ENCODE measurements at places on chromosomes 11 and 22.

- H3K4me3 ChIP-seq = peak overlapping the region; percentile 78
- no peaks in the 10 kb centered on the region for H3K27me3 ChIP-seq
- peaks cover 1% of the 10 kb centered on the region for H3K36me3 ChIP-seq
- DNase-seq = no peak
- peak overlapping the region; percentile 94 for H3K27ac ChIP-seq
Measured at GRCh38 chr22:39091126-39092081, 5.6 kb upstream of the APOBEC3H start.

GRCh38 chr11:73538381-73538872, 59.5 kb downstream of the FAM168A start:
- no peak overlapping the region for H3K4me3 ChIP-seq
- DNase-seq = peak; percentile 7
- H3K27ac ChIP-seq = peak overlapping the region; percentile 47
- no peaks in the 10 kb centered on the region for H3K27me3 ChIP-seq
- peaks cover 36% of the 10 kb centered on the region for H3K4me1 ChIP-seq

- H3K27me3 ChIP-seq = no peaks in the 10 kb centered on the region
- no peak overlapping the region for H3K4me3 ChIP-seq
- no peak for DNase-seq
- no peaks in the 10 kb centered on the region for H3K36me3 ChIP-seq
- H3K4me1 ChIP-seq = peaks cover 17% of the 10 kb centered on the region
- no peak overlapping the region for H3K27ac ChIP-seq
Measured at GRCh38 chr11:16902781-16903378, 111.3 kb downstream of the PLEKHA7 start.

DNA sequence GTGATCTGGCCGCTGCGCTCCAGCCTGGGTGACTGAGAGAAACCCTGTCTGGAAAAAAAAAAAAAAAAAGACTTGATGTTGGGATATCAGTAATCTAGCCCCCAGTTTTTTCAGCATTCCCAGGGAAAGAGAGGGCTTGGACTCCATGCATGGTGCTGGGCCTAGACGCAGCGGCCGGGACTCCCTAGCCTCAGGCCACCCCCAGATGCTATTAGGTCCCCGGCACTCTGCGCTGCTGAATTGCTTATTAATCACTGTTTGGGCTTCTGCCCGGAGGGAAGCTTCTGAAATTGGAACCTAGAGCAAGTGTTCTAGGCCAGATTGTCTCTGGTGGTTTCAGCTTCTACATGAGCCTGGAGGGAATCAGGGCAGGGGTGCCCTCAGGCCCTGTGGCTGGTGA, 39.0 kb downstream of the SLCO2B1 start:
- no peak overlapping the region for H3K4me3 ChIP-seq
- no peaks in the 10 kb centered on the region for H3K27me3 ChIP-seq
- no peaks in the 10 kb centered on the region for H3K4me1 ChIP-seq
- no peak for DNase-seq

GRCh38 chr11:2249189-2249916, 21.0 kb downstream of the ASCL2 start:
- no peak for DNase-seq
- H3K4me3 ChIP-seq = no peak overlapping the region
- peaks cover 4% of the 10 kb centered on the region for H3K27me3 ChIP-seq
- no peaks in the 10 kb centered on the region for H3K4me1 ChIP-seq

DNA sequence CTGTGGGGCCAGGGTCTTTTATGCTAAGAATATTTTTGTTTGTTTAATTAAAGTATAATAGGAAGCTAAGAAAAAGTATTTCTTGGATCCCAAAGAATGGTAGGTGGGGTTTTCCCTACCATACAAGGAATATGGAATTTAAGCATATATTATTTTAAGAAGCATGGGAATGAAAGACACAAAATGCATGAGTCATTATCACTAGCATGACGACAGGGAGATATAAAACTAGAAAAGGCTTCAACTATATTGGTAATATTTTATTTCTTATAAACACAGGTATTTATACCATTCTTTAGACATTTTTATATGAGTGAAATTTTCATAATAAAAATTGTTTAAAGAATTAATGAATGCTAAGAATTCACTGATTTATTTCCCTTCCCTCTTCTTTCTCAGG, 39.3 kb upstream of the SOX6 start:
- DNase-seq = no peak
- H3K27ac ChIP-seq = no peak overlapping the region
- H3K4me3 ChIP-seq = no peak overlapping the region

- DNase-seq = no peak
- H3K36me3 ChIP-seq = no peaks in the 10 kb centered on the region
- H3K27me3 ChIP-seq = no peaks in the 10 kb centered on the region
- H3K4me1 ChIP-seq = peaks cover 10% of the 10 kb centered on the region
- no peak overlapping the region for H3K27ac ChIP-seq
Measured at GRCh38 chr11:88428959-88429358, 91.4 kb upstream of the CTSC start.

GRCh38 chr11:96197801-96198701, 144.9 kb downstream of the MAML2 start:
- peaks cover 7% of the 10 kb centered on the region for H3K36me3 ChIP-seq
- no peak for DNase-seq
- no peaks in the 10 kb centered on the region for H3K27me3 ChIP-seq
- H3K4me3 ChIP-seq = peak overlapping the region; percentile 28
- H3K4me1 ChIP-seq = peaks cover 80% of the 10 kb centered on the region

- peaks cover 4% of the 10 kb centered on the region for H3K4me1 ChIP-seq
- peaks cover 2% of the 10 kb centered on the region for H3K27me3 ChIP-seq
- H3K27ac ChIP-seq = no peak overlapping the region
- no peak overlapping the region for H3K4me3 ChIP-seq
Measured at GRCh38 chr11:521177-521688, 14.1 kb downstream of the HRAS start.

DNA sequence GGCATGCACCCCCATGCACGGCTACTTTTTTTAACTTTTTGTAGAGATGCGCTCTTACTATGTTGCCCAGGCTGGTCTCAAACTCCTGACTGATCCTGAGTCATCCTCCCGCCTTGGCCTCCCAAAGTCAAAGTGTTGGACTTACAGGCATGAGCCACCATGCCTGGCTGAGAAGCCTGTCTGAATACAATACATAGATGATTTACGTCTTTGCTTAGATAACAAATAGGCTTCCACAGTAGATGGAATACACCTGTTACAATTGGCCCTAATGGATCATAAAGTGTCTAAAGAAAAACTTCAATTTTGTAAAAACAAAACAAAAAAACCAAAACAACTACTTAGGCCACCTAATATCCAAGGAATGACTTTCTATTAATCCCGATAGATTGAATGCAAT, 13.0 kb upstream of the CLTCL1 start:
- H3K36me3 ChIP-seq = no peaks in the 10 kb centered on the region
- no peak overlapping the region for H3K4me3 ChIP-seq
- DNase-seq = no peak

DNA sequence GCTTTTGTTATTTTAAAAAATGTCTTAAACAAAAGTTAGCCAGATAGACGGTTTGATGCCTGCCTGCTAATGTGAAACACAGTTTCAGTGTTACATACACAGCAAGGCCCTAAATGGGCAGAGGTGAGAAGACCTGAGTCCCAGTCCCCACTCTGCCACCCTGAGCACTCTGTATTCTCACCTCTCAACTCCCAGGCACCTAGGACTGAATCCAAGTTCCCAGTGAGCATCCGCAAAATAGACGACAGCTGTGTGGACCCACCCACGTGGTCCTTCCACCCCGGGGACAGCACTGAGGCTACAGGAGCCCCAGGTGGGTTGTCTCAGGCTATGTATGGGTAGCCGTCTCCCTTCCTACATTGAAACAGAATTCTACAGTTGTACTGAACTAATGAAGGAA, 111.5 kb downstream of the RPL27A start:
- peaks cover 4% of the 10 kb centered on the region for H3K27me3 ChIP-seq
- no peak for DNase-seq
- H3K27ac ChIP-seq = no peak overlapping the region
- no peak overlapping the region for H3K4me3 ChIP-seq
- no peaks in the 10 kb centered on the region for H3K4me1 ChIP-seq

GRCh38 chr11:32830796-32831195, 1.1 kb downstream of the PRRG4 start:
- H3K27ac ChIP-seq = no peak overlapping the region
- H3K36me3 ChIP-seq = no peaks in the 10 kb centered on the region
- H3K4me1 ChIP-seq = peaks cover 9% of the 10 kb centered on the region

GRCh38 chr11:105574974-105575373, 34.9 kb upstream of the GRIA4 start:
- H3K4me3 ChIP-seq = no peak overlapping the region
- H3K4me1 ChIP-seq = no peaks in the 10 kb centered on the region
- DNase-seq = no peak
- H3K27me3 ChIP-seq = no peaks in the 10 kb centered on the region
- no peaks in the 10 kb centered on the region for H3K36me3 ChIP-seq
- no peak overlapping the region for H3K27ac ChIP-seq

DNA sequence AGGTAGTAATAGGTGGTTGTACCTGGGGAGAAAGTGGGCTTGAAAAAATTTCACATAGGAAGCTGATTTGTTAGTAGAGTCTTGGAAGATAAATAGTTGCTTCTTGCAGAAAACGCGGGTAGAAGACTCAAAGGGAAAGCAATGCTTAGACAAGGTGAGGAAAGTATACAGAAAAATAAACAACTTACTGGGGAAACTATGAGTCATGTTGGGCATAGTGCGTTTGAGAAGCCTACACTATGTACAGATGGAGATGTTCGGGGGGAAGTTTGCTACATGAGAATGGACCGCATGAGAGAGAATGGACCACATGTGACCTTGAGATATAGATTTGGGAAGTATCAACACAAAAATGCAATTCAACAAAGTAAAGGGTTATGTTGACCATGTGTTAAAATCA, 86.7 kb upstream of the DDI1 start:
- DNase-seq = no peak
- no peak overlapping the region for H3K27ac ChIP-seq
- no peaks in the 10 kb centered on the region for H3K4me1 ChIP-seq
- no peaks in the 10 kb centered on the region for H3K36me3 ChIP-seq
- H3K4me3 ChIP-seq = no peak overlapping the region

DNA sequence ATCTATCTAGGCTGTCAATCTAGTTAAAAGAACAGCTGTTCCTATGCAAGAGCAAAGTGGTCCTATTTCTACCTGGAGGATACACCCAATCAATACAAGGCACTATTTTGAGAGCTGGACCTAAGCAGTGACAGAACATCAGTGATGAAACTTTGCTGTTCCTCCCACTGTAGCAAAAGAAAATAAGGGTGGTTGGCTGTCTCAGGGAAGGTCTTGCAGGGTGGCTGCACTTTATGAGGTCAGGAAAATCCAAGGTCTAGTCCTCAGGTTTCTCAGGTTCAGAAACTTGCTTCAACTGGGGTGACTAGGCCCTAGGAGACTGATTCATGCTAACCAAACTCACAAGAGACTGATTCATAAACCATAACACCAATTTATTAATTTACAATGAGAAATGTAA, 11.6 kb downstream of the CPSF7 start:
- peak overlapping the region; percentile 71 for H3K27ac ChIP-seq
- no peaks in the 10 kb centered on the region for H3K27me3 ChIP-seq
- H3K4me1 ChIP-seq = peaks cover 16% of the 10 kb centered on the region
- H3K36me3 ChIP-seq = no peaks in the 10 kb centered on the region
- no peak overlapping the region for H3K4me3 ChIP-seq
- DNase-seq = no peak

DNA sequence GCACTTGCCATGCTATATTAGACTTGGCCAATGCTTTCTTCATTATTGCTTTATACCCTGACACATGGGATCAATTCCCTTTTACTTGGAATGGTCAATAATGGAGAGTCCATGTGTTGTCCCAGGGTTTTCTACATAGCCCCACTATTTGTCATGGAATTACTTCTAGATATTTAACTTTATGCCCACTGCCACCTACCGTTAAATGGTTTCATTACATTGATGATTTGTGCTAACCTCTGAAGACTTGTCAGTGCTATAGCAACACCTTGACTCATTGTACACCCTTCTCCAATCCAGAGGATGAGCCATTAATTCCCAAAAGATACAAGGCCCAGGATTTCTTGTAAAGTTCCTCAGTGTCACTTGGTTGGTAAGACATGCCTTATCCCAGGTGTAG, 31.4 kb upstream of the SLC22A25 start:
- H3K27me3 ChIP-seq = peaks cover 17% of the 10 kb centered on the region
- no peak overlapping the region for H3K27ac ChIP-seq
- no peaks in the 10 kb centered on the region for H3K36me3 ChIP-seq
- no peak overlapping the region for H3K4me3 ChIP-seq

- H3K4me1 ChIP-seq = peaks cover 6% of the 10 kb centered on the region
- peak overlapping the region; percentile 96 for H3K4me3 ChIP-seq
- no peaks in the 10 kb centered on the region for H3K36me3 ChIP-seq
- H3K27me3 ChIP-seq = no peaks in the 10 kb centered on the region
- no peak for DNase-seq
- peak overlapping the region; percentile 69 for H3K27ac ChIP-seq
Measured at GRCh38 chr11:66745356-66746235, 16.6 kb upstream of the SPTBN2 start.

GRCh38 chr22:20982563-20982882, 426 bp downstream of the LZTR1 start:
- peak overlapping the region; percentile 93 for H3K27ac ChIP-seq
- DNase-seq = no peak
- H3K4me1 ChIP-seq = peaks cover 28% of the 10 kb centered on the region
- peaks cover 19% of the 10 kb centered on the region for H3K36me3 ChIP-seq
- no peaks in the 10 kb centered on the region for H3K27me3 ChIP-seq
- peak overlapping the region; percentile 97 for H3K4me3 ChIP-seq
